ENCODE measurements at places on chromosomes 1 and 21. TPM values are rescaled to one million over a fixed set of nuclear protein-coding genes. Genes with fewer than 3 reads are reported as not detected.

The OLFM3 gene
- not detected for polyA plus RNA-seq

The ZFP69B gene
- polyA plus RNA-seq, result 0.43 TPM

The TPR gene
- polyA plus RNA-seq, result 19.3 TPM

The SERPINC1 gene
- 0.08 TPM for polyA plus RNA-seq

The SLC25A34 gene
- polyA plus RNA-seq, result 1.7 TPM

The AMY1C gene
- polyA plus RNA-seq, result 30.7 TPM

The LCE1F gene
- polyA plus RNA-seq, result not detected

All from lung (tissue), 17 donors.